ENCODE measurements at places on chromosomes 13 and 19.
A peak's percentile ranks its signal among the peaks of the same experiment; 100 is the strongest.

GRCh38 chr19:2239771-2240770 is 3.4 kb downstream of the SF3A2 start:
- no peak for DNase-seq

DNA sequence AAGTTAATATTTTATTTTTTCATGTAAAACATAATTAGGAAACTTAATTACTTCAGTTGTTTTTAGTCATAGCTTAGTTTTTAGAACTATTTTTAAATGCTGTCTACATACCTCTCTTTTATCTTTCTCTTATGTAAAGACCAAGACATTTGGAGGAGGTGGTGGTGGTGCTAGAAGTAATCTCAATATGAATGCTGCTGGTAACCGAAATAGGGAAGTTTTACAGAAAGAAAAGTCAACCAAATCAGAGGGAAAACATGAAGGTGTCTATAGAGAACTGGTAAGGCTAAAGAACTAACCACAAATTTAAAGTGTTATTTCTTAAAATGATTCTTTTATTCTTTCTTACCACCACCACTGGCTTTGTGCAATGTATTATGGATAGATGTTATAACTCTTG is 97.3 kb downstream of the TDRD3 start:
- no peak for DNase-seq

- no peak for DNase-seq
Measured at GRCh38 chr13:51714663-51715168, 89.2 kb downstream of the DHRS12 start.

- no peak for DNase-seq
Measured at GRCh38 chr13:110760611-110761010, 47.1 kb downstream of the ING1 start.

DNA sequence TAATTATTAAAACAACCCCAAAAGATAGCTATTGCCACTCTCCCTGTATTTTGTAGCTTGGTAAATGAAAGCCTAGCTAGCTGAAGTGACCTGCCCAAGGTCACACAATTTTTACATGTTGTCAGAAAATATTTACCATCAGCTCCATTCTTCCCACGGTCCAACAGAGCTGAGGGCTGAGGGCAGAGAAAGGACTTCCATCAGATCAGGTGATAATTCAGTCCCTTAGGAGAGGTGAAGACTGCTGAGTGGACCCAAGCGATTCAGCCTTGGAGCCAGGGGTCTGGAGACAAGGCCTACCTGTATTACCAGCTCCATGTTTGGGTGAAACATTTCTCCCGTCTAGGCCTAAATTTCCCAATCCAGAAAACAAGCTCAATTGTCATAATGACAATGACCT is 149.5 kb upstream of the TSHZ3 start:
- no peak for DNase-seq

- peak; percentile 8 for DNase-seq
Measured at GRCh38 chr13:49869519-49869918, 66.6 kb downstream of the SPRYD7 start.

DNA sequence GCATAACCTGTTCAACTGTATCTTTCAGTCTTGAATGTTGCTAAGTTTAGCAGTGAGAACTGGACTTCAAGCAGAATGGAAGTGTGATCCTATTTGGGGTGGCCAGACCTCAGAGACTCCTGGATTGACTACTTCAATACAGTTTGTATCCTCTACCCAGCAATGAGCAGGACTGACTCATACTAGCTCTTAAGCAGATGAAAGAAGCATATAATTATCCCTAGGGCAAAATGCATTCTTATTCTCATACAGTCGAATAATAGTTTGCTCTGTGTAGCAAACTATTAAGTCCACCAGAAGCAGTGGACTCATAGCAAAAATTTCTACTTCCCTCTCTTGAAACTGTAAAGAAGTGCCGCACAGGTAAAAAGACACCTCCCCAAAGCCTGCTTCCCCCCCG is 46.4 kb upstream of the FAM216B start:
- peak; percentile 8 for DNase-seq

DNA sequence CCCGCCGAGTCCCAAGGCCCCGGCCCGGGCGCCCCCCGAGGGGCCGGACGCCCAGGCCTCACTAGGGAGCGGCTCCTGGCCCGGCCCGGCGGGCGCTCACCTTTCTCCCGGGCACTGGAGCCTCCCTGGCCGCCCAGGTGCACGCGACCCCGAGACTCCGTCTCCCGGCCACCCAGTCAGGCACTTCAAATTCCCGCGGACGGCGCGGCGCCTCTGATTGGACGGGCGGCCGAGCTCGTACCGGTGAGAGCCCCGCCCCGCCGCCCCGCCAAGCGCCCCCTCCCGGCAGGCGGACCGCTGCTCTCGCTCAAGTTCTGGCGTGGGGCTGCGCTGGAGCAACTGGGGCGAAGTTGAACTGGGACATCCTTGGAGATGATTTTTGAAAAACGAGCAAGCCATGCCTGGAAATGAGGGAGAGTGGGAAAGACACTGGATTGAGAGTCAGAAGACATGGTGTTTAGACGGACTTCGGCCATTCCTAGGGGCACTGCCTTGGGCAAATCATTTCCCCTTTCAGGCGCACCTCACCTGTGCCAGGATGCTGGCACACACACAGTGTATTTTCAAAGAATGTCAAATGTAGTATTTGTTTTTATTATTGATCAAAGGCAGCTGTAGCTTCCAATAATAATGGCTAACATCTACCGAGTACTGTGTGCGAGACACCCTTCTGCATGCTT is 485.3 kb downstream of the UQCRFS1 start:
- DNase-seq, result no peak
